ENCODE measurements at places on chromosomes 1 and 21.

DNA sequence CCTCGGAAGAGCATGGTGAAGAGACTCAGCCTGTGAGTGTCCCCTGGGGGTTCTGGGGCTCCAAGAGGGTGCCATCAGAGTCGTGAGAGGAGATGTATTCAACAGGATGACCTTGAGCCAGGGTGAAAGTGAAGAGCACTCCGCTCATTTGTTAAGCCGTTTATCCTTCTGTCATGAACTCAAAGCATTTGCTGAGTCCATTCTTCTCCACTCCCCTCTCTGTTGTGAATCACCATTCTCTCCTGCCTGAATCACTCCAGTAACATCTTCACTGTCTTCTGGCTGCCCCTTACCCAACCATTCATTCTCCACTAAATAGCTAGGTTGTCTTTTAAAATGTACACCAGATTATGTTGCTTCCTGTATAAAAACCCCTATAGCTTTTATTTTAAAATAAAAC lies 102.2 kb downstream of the RGL1 start:
- no peak for DNase-seq

GRCh38 chr1:6588893-6589520 lies 9.2 kb downstream of the ZBTB48 start:
- DNase-seq = no peak

GRCh38 chr1:161200421-161200991 lies 1.7 kb upstream of the ADAMTS4 start:
- DNase-seq = no peak

DNA sequence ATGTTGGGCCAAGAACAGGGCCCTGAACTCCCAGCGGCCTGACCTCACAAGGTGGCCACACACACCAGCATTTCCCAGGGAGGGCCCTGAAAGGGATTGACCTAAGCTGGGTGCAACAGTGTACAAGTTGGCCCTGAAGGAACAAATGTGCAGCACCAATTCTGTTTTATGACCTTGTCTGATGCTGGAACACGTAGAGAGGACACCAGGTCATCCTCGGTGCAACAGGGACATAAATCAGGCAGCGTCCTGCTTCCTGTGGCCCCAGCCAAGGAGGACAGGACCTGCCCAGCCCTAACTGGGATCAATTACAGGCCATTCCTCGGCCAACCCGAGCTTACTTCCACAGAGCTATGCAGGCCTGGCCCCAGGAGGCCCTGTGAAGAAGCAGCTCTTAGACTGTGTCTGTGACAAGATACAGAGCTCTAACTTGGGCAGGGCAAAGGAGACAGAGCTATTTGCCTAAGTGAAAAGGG lies 12.8 kb upstream of the PHC2 start:
- DNase-seq = no peak

GRCh38 chr1:30284226-30284625 lies 439.2 kb downstream of the MATN1 start:
- DNase-seq = no peak

GRCh38 chr1:247370786-247371732 lies 39.4 kb upstream of the ZNF496 start:
- DNase-seq = no peak

DNA sequence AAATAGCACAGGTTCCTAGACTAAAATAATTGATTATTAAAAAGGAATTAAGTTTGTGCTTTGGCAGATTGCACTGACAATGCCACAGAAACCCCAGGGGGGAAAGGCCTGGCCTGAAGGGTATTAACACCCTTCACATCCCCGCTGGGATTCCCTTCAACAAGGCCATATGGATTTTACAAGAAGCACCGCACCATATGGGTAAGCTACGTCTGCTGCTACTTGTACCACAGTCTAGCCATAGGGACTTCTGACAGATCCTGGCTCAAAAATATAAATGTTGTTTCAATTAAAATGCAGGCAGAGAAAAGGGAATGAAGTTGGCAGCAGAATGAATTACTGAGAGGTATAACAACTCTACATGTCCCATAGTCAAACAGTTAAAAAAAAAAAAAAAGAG lies 101.0 kb downstream of the DENND1B start:
- no peak for DNase-seq

- DNase-seq = no peak
Measured at GRCh38 chr1:4778056-4778455, 123.6 kb downstream of the AJAP1 start.

GRCh38 chr1:24586970-24587820 lies 31.3 kb downstream of the NCMAP start:
- DNase-seq = peak; percentile 72

DNA sequence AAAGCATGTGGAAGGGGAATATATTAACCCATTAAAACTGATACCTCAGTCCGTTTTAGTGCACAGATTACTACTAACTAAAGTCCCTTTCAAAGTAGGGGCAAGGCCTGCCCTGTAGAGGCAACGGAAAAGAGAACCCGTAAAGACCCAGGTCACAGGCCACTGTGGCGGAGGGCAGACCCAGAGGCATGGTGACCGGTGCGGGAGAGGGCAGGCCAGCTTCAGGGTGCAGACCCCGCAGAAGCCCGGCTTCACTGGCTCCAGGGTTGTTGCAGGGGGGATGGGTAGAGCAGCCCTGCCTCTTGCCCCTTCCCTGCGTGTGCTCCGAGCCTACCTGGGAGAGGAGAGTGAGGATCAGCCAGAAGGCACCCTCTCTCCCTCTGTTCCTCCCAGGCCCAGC lies 17.7 kb downstream of the CNTN2 start:
- DNase-seq = no peak

DNA sequence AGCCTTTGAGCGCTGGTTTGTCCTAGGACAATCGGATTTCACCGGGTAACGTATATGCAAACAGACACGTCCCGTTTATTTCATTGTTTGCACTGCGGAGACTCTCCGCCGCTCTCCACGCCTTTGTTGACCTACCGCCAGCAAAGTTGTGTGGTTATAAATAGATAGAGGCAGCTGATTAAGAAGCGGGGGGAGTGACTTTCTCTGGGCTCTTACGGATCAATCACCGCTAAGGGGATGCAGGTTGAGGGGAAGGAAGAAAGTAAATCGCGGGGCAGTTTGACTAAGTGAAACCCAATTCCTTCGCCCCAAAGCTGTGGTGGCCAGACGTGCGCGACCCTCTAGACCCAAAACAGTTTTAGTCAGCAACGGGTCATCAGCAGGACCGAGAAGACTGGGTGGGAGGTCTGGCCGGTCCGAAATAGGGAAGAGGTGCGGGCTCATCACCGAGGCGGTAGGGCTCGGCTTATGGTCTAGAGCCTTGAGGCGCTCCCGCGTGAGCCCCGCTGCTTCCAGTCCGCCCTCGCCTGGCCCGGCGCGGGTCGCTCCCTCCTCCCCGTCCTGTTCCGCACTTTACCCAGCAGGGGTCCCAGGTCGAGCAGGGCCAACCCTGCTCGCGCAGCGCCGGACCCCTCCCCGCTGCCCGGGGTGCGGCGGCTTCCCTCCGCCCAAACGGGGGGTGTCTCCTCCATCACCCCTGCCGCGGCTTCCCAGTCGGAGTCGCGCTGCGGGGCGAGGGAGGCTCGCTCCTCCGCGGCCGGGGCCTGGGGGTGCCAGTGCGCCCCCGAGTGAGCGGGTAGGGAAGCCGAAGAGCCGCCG lies 120.8 kb upstream of the RRP15 start:
- DNase-seq = peak; percentile 21

- DNase-seq = no peak
Measured at GRCh38 chr1:9510130-9510529, 29.1 kb upstream of the SLC25A33 start.

DNA sequence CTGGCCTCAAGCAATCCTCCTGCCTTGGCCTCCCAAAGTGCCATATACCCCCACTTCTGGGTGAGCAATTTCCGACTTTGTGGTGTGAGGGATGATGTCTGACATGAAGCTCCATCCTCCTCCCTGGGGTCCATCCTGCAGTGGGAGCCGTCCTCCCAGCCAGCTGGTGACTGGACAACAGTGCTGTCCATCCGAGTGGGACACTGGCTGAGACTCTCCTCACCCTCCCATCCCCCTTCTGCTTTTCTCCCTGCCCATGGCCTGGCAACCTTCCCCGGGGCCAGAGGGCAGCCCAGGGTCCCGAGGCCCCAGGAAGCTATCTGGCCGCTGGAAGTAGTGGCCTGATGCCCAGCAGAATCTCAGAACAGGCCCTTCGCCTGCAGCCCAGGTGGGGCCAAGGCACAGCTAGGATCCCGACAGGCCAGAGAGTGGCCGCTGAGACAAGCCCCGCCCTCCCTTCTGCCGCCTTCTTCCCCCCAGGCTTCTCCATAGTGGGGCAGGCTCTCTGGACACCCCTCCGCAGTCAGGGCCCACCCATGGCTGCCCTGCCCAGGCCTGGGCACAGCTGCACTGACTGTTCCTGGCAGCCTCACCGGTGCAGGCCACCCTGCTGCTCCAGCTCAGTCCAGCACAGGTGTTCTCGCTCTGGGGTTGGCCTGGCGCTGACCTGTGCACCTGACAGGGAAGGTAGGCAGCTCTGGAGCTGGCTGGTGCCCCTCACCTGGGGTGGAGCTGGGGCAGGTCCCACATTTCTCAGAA lies 8.4 kb upstream of the FAAP20 start:
- DNase-seq = no peak

- no peak for DNase-seq
Measured at GRCh38 chr1:38608202-38608864, 251.2 kb downstream of the RRAGC start.

DNA sequence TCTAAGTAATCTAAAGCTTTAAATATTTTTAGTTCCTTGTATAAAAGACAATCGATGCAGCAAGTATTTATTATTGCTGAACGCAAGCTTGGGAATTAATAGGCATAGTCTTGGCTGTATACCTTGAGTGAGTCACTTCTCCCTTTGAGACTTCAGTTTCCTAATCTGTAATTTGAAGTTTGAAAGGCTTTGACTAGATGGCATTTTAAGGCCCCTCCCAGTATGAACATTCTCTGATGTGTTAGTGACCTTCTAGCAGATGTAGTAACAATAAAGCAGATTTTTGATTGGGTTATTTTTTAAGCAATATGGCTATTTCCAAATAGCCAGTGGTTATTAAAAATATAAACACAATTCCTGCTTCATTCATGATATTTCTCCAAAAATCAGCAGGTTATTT lies 58.2 kb downstream of the DUSP10 start:
- DNase-seq = no peak

DNA sequence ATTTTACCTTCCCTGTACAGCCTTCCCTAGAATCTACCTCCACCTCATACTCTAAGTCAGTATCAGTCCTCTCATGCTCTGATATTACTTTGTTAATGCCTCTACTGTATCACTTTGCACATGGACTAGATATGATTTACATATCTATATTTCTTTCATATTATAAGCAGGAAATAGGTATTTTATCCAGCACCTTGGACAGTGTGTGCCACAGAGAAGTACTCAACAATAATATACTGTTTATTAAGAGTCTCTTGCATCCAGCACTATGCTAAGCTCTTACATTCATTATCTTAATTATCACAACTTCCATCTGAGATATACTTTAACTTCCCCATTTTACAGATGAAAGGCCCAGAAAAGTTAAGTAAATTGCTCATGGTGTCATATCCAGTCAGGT lies 247.9 kb upstream of the DAB1 start:
- DNase-seq = no peak

DNA sequence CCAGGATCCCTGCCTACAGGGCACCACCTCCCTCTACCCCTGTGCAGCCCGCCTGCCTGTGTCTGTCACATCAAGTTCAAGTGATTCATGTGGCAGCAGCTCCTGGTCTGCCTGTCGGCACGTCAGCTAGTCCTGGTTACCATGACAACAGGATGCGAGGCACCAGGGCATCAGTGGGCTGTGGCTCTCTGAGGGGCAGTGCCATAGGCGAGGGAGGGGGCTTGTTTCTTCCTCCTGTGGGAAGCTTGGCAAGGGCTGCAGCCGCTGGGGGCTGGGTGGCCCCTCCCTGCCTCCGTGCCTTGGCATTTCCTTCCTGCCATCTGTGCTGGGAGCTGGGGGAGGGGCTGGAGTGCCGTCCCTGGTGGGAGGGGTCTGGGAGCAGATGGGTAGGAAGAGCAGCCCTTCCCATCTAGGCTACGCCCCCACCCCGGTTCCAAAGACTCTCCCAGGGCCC lies 43.1 kb downstream of the FOXO6 start:
- DNase-seq = no peak

GRCh38 chr1:226832613-226833012 lies 37.8 kb upstream of the PSEN2 start:
- no peak for DNase-seq

DNA sequence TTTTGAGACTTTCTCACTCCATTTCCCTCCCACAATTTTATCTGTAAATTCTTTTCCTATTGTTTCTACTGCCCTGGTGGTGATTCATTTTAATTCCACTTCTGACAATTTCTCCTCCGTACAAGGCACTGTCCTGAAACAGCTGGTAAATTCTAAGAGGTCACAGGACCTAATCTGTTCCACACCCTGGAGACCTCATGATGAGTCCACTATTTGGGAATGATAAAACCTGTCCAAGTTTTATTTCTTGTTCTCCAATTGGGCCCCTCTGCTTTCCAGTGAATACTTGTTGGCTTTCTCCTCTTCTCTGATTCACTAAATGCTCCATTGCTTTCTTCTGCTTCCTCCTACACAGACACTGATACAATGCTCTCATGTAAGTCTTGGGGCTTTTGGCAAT lies 343.1 kb upstream of the DUSP10 start:
- no peak for DNase-seq

GRCh38 chr1:236685917-236686814 lies at the start of gene ACTN2:
TSS of gene ACTN2 (plus strand) at chr1:236686499. CDS start at chr1:236686674, 175 bp downstream.
- peak; percentile 3 for DNase-seq

DNA sequence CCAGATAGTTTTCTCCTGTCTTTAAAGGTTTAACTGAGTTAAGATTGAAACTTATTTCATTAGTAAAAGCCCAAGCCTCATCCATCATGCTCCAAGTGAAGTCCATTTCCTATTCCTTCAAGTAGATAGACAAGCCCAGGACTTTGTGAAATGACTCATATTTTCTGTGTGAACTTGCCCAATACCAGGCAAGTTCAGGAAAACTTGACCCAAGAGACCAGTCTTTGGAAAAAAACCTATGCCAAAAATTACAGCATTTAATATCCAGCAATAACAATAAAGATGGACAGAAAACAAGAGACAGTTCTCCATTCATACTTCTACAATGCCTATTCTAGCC lies 405 bp upstream of the RAB29 start:
- DNase-seq = no peak

GRCh38 chr1:117161887-117162286 lies 40.3 kb upstream of the TRIM45 start:
- DNase-seq = no peak

DNA sequence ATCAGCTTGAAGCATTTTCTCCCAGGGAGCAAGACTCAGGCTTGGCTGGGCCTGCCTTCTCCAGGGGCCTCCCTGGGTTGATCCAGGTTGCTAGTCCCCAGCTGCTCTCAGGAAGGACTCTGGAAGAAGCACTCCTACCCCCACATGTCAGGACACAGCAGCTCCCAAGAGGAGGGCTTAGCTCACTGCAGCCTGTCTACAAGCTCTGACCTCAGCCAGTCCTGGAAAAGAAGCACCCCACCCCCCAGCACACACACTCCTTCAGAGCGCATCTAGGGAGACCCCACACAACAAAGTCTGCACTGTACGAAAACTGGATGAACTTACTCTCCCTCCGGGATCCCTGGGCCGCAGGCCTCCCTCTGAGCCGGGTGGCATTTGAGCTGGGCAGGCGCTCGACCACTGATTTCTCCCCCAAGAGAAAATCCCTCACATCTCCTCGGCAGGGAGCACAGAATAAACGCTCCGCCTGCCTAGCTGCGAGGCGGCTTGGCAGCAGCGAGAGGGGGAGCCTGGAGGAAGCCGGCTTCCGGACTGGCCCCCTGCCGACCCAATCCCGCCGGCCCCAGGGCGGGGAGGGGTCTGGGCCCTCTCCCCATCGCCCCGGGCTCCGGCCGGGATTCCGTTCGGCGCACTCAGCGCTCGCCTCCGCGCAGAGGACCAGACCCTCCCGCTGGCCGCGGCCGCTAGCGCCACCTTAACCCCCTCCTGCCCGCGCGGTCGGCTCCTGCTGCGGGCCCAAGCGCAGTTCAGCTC lies at the start of gene KCNA2:
Gene KCNA2, minus strand, starts transcription at position 458 of the 756 bp plus-strand sequence. CDS start 1,576 bp downstream, outside the sequence.
- no peak for DNase-seq

- no peak for DNase-seq
Measured at GRCh38 chr1:203098914-203099520, 13.2 kb upstream of the MYOG start.
